ENCODE measurements at places on chromosomes 16 and 17.

GRCh38 chr16:65353183-65353582, 231.3 kb upstream of the CDH11 start:
- no peaks in the 10 kb centered on the region for H3K27me3 ChIP-seq
- H3K27ac ChIP-seq: no peak overlapping the region
- no peaks in the 10 kb centered on the region for H3K4me1 ChIP-seq
- no peak overlapping the region for H3K4me3 ChIP-seq
- no peaks in the 10 kb centered on the region for H3K36me3 ChIP-seq

DNA sequence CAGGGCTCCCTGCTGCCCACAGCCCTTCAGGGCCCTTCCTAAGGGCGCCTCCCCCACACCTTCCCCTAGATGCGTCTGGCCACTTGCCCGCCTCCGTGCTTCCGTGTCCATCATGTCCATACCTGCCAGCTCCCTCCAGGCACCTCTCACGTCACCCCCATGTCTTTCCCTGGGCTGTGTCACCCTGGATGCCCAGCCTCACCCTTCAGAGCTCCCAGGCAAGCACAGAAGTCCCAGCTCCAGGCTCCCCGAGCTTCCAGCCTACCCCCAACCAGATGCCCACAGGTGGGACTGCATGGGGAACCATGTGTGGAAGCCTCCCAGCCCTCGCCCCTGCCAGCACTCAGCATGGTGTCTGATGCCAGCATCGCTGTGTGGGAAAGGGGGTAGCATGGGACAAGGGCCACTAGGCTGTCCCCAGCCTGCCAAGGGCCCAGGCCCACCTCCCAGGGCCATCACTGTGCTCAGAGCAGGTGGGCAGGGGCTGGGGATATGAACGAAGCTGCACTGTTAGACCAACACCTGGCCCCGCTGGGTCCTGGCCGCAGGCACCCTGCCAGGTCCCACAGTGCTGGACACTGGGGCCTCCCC, 1.9 kb upstream of the AXIN1 start:
- no peak overlapping the region for H3K27ac ChIP-seq
- H3K4me3 ChIP-seq: no peak overlapping the region
- no peak for DNase-seq
- no peaks in the 10 kb centered on the region for H3K36me3 ChIP-seq
- H3K27me3 ChIP-seq: no peaks in the 10 kb centered on the region

DNA sequence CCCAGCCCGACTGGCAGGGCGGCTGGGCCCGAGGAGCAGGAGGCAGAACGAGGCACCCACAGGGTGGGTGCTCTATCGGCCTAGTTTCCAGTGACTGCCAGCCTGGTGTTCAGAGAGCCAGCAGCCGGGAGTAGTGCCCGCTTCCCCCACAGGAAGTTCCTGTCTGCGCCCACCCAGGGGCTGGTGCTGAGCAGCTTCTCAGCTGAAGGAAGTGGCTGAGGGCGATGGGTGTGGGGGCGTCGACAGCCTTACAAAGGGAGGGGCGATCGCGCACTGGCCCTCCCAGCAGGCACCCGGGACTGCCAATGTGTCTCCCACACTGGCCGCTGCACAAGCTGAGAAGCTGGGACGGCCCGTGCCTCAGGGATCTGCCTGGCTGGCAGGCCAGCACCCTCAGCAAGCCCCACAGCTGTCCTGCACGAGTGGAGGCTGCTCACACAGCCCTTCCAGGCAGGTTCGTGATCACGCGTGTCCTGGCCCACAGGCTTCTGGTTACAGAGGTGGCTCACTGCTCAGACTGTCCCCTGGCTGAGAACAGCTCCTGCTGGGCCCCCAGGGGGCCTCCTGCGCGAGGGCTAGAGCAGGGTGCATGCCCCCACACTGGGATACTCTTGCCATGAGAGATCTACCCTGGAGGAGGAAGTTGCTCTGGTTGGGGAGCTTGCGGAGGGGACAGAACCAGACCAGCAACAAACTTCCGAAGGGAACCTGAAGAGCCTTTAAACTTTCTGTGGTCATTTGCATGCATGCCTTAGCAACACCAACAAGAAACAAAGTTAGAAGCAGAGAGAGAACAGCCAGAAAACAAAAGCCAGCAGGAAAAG, 2.5 kb downstream of the RNF166 start:
- peak overlapping the region; percentile 92 for H3K4me3 ChIP-seq
- no peak for DNase-seq
- H3K27ac ChIP-seq: peak overlapping the region; percentile 91
- H3K4me1 ChIP-seq: peaks cover 43% of the 10 kb centered on the region
- no peaks in the 10 kb centered on the region for H3K27me3 ChIP-seq

DNA sequence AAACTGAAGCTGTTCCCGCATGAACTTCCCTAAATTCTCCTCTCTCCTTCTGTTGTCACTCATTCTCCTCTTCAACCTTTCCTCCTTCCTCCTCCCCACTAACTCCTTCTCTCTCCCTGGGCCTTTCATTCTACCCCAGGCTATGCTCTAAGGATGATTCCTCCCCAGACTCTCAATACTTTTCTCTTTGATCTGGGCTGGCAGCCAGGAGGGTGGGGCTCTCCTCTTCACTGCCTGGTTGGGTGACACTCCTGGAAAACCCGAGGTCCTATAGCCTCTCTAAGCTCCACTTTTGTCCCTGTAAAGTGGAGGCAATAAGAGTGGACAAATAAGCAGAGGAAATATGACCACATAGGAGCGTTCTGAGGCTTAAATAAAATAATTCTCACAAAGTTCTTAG, 46.2 kb downstream of the HSD17B2 start:
- H3K27ac ChIP-seq: no peak overlapping the region
- no peak for DNase-seq

DNA sequence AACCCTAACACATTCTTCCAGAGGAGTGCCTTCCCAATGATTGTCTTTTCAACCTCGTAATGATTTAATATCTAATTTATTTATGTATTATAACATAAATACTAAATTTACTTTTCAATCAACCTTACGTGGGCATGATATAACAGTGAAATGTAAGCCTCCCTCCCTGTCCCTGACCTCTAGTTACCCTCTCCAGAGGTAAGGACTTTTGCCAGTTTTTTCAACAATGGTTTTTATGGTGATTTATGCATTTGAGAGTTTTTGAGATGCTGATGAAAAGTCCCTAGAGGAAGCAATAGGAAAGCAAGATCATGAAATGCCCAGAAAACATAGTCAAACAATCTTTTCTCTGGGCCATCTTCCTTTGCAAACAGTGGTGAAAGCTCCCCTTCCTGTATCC, 35.2 kb upstream of the PLLP start:
- no peak overlapping the region for H3K27ac ChIP-seq
- DNase-seq: no peak
- H3K27me3 ChIP-seq: no peaks in the 10 kb centered on the region
- H3K4me3 ChIP-seq: no peak overlapping the region

DNA sequence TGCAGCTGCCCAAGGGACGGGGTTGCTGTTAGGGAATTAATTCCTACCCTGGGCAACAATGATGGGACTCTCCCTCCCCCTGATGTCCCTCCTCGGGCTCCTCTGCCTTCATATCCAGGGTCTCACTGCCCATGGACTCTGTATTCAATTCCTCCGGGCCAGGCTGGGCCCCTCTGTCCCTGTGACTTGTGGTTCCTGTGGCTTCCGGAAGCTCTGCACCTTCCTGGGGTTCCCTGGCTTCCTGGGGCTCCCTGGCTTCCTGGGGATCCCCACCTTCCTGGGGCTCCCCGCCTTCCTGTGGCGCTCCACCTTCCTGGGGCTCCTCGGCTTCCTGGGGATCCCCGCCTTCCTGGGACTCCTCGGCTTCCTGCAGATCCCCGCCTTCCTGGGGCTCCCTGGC, 35.2 kb downstream of the SRL start:
- H3K27ac ChIP-seq: no peak overlapping the region
- H3K4me1 ChIP-seq: no peaks in the 10 kb centered on the region
- H3K36me3 ChIP-seq: no peaks in the 10 kb centered on the region

- H3K36me3 ChIP-seq: peaks cover 2% of the 10 kb centered on the region
- no peak overlapping the region for H3K4me3 ChIP-seq
- no peak for DNase-seq
These were observed 14.6 kb downstream of the CRLF3 start for GRCh38 chr17:30809867-30810266.

GRCh38 chr16:46996952-46997458, 23.5 kb upstream of the DNAJA2 start:
- no peak for DNase-seq
- no peak overlapping the region for H3K27ac ChIP-seq
- H3K4me1 ChIP-seq: no peaks in the 10 kb centered on the region
- H3K4me3 ChIP-seq: no peak overlapping the region
- no peaks in the 10 kb centered on the region for H3K27me3 ChIP-seq

DNA sequence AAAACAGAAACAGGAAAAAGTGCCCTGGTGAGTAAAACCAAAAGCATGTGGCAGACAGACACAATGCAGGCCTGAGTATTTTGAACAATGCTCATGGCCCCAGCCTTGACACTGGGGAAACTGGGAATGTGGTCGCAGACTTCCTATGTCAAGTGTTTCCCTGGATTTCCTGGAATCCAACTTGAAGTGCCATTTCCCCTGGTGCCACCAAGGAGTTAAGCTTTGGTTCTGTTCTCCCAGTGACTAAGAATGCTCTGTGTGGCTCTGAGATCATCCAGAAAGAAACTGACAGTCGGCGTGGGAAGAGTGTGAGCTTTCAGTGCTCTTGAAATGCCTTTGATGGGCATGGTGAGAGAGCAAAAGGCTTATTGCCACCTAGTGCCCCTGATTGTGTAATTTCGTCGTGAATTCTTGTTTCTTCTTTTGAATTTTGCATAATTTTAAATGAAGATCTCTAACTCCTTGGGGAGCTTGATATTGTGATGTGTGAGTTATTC, 96.0 kb downstream of the YPEL2 start:
- H3K36me3 ChIP-seq: no peaks in the 10 kb centered on the region
- peak overlapping the region; percentile 14 for H3K27ac ChIP-seq
- H3K27me3 ChIP-seq: no peaks in the 10 kb centered on the region
- no peak overlapping the region for H3K4me3 ChIP-seq
- DNase-seq: no peak
- H3K4me1 ChIP-seq: peaks cover 31% of the 10 kb centered on the region

DNA sequence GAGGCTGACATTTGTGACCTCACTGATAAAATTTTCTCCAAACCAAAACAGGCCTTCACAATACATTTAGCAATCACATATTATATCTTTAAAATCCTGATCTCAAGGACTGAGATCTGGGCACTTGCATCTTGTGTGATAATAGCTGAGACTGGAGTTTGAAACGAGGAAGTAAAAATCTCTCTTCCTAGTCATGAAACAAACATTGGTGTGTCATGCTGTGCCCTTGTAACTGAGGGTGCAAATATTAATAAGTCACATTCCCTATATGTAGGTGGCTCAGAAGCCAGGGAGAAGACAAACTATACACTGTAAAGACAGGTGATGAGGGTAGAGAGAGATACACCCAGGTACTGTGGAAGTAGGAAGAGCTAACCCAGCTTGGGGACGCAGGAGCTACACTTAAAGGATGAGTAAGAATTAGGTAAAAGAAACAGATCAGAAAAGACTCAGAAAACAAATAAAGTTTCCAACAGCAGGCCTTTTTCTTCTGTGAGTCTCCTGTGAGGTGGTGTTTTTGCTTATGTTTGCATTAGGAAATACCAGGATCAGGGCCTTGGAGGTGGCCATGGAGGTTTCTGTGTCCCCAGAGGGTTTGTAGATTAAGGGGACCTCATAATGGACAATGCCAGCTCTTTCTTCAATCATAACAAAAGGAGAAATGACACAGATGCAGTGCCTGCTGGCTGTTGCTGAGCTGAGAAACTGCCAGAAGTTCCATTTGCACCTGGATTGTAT, 335.7 kb downstream of the GRIN2A start:
- no peak for DNase-seq
- H3K27ac ChIP-seq: no peak overlapping the region
- H3K36me3 ChIP-seq: no peaks in the 10 kb centered on the region
- H3K4me3 ChIP-seq: no peak overlapping the region
- H3K27me3 ChIP-seq: no peaks in the 10 kb centered on the region
- no peaks in the 10 kb centered on the region for H3K4me1 ChIP-seq

GRCh38 chr16:51271156-51271701, 120.2 kb upstream of the SALL1 start:
- no peak overlapping the region for H3K27ac ChIP-seq
- no peaks in the 10 kb centered on the region for H3K4me1 ChIP-seq
- DNase-seq: no peak

Measured in left lung (tissue), 14 donors.